ENCODE measurements at places on chromosomes 7 and 10.

GRCh38 chr7:17061443-17061842 lies 179.7 kb upstream of the AGR3 start:
- no peak for DNase-seq

DNA sequence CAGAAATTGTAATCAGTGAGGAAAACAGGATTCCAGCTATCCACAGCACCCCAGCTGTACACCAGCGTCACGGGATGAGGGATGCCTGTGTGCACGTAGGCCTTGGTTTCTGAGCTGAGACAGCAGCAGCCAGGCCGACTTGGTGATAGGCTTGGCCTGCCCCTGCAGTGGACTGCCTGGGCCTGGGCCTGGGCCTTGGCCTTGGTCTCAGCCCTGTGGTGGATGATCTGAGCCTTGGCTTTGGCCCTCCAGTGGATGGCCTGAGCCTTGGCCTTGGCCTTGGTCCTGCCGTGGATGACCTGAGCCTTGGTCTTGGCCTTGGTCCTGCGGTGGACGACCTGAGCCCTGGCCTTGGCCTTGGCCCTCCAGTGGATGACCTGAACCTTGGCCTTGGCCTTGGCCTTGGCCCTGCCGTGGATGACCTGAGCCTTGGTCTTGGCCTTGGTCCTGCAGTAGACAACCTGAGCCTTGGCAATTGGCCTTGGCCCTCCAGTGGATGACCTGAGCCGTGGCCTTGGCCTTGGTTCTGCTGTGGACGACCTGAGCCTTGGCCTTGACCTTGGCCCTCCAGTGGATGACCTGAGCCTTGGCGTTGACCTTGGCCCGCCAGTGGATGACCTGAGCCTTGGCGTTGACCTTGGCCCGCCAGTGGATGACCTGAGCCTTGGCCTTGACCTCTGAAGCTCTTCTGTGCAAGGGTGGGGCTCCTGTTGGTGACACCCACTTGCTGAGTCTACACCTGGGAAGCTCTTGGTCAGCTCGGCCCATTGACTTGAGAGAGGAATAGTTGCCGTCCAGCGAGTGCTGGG lies 93.8 kb downstream of the CUX1 start:
- no peak for DNase-seq

- no peak for DNase-seq
Observed at GRCh38 chr7:24911213-24911603, 68.8 kb downstream of the OSBPL3 start.

GRCh38 chr10:132729810-132730572 lies 56.0 kb downstream of the NKX6-2 start:
- DNase-seq = no peak

DNA sequence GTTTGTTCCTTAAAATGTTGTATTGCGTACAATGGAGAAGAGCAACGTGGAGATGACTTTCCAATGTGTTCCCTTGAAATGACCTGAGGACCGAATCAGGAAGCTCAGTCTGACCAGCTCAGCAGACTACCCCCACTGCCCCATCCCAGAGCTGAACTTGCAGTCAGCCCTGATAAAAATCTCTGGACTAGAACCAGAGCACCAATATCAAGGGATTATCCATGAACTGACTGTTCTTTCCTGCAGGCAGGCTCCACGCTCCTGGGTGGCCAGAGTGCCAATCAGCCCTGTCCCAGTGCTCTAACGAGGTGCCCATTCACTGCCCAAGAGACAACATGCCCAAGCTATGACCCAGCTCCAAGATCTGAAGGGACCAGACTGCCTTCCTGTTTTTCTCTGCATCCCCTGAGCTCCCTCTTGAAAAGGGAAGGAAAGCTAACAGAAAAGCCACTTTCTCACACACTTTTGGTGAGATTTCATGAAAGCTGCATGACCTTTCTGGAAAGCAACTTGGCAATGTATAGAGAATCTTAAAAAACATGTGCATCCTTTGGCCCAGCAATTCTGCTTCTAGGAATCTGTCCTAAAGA lies 130.2 kb downstream of the KCNMA1 start:
- no peak for DNase-seq

DNA sequence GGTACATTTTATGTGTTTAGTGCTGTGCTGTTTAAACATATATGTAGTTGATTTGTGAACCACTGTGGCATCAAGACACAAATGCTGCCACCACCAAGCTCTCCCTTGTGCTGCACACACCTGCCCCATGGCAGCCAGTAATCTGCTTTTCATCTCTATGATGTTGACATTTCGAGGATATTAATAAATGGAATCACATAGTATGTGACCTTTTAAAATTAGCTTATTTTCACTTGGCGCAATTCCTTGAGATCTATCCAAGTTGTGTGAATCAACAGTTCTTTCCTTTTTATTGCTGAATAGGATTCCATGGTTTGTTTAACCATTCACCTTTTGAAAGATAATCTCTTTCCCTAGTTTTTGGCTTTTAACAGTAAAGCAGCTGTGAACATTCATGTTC lies 73.1 kb downstream of the BMPR1A start:
- DNase-seq = no peak

DNA sequence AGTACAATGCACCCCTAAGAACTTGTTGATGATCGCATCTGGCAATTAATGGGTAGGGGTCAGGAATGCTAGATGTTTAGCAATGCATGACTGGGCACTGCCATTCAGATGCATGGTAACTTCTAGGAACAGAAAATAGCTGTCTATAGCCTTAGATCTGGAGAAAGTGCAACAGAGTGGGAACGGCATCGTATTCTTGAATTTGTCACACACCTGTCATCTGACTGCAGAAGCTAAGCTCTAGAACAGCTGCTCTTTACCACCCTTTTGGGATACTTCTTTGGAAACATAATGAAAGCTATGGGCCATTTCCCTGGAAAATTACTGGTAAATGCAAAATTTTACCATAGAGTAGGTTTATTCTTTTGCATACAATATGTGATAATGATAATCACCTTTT lies 118.1 kb downstream of the SLC25A13 start:
- no peak for DNase-seq

DNA sequence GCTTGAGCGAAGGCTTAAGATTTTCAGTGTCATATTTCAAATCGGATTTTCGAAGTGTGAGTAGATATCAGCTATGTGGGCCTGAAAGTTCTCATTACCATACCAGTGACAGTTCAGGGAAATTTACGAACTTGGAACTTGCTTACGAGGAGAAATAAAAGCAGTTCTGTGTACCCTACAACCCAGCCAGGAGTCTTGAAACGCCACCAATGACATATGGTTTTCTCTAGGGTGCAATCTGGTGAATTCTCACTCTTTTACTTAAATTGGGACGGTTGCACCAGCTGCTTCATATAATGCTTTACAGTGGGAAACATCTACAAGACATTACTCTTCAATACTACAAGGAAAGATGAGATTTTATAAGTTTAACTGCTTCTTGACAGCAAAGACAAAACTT lies 253.6 kb upstream of the FOXK1 start:
- no peak for DNase-seq

DNA sequence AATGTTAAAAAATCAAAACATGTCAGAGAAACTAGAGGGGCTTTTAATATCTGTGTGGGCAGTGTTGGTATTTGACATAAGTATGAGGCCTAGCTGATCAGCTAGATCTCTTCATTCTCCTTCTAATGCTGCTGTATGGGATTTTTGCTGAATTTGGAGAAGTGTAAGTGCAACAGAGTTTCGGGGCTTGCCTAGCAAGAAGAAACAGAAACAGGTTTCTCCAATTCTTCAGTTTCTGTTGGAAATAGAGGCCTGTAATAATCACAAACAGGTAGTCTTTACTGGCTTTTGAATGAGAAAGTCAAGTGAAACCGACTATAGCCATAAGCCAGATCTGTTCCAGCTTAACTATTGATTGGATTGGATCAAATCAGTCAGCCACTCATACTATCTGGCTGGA lies 96.4 kb upstream of the PCLO start:
- no peak for DNase-seq

GRCh38 chr10:102775935-102776669 lies 32.4 kb downstream of the WBP1L start:
- DNase-seq = no peak

DNA sequence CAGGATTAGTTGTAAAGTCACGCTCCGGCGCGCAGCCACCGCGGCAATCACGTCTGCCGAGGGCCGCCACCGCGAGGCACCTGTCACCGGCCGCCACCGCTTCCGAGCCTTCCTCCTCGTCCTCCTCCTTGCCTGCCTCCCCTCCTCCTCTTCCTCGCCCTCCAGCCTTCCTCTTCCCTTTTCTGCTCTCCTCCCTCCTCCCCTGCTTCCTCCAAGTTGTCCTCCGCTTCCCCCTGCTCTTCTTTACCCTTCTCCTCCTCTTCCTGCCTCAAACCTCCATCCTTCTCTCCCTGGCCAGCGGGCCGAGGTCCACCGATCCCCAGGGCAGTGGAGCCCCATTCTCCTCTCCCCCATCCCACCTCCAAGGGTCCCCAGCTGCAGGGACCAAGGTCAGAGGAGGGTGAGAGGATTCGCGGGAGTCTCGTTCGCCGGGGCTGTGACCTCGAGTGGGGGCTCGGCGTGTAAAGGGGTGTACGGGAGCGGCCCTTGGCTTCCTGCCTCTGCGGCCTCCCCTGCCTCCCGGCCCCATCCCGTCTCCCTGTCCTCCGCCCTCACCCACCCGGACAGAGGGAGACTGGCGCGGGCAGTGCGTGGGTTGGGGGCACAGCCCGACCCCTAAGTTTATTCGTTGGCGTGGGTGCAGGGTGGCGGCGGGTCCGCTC lies 89.5 kb upstream of the PAX2 start:
- DNase-seq = no peak

GRCh38 chr7:74625446-74625845 lies 32.1 kb upstream of the GTF2I start:
- DNase-seq = no peak

- DNase-seq = no peak
Observed at GRCh38 chr10:74963549-74963948, 137.1 kb downstream of the KAT6B start.

DNA sequence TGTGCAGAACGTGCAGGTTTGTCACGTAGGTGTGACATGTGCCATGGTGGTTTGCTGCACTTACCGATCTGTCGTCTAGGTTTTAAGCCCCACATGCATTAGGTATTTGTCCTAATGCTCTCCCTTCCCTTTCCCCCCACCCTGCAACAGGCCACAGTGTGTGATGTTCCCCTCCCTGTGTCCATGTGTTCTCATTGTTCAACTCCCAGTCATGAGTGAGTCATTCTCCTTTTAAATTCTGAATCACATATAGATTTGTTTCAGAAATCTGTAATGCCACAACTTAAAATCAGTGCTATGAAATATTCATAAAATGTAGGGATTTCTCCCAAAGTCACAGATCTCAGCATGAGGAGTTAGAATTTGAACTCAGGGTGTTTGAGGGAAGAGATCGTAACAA lies 552.5 kb upstream of the MBL2 start:
- DNase-seq = no peak

- no peak for DNase-seq
Observed at GRCh38 chr10:24382979-24383663, 174.2 kb downstream of the KIAA1217 start.

DNA sequence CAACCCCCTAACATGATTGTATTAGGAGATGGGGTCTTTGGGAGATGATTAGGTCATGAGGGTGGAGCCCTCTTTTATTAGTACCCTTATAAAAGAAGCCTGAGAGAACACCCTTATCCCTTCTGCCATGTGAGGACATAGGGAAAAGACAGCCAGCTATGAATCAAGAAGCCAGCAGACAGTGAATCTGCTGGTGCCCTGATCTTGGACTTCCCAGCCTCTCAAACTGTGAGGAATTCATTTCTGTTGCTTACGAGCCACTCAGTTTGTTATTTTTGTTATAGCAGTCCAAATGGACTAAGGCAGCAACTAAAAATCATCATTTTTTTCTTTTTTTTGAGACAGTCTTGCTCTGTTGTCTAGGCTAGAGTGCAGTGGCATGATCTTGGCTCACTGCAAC lies 59.8 kb downstream of the SLC18A2 start:
- no peak for DNase-seq

- peak; percentile 23 for DNase-seq
Observed at GRCh38 chr7:76020031-76020714, 25.8 kb upstream of the TMEM120A start.

DNA sequence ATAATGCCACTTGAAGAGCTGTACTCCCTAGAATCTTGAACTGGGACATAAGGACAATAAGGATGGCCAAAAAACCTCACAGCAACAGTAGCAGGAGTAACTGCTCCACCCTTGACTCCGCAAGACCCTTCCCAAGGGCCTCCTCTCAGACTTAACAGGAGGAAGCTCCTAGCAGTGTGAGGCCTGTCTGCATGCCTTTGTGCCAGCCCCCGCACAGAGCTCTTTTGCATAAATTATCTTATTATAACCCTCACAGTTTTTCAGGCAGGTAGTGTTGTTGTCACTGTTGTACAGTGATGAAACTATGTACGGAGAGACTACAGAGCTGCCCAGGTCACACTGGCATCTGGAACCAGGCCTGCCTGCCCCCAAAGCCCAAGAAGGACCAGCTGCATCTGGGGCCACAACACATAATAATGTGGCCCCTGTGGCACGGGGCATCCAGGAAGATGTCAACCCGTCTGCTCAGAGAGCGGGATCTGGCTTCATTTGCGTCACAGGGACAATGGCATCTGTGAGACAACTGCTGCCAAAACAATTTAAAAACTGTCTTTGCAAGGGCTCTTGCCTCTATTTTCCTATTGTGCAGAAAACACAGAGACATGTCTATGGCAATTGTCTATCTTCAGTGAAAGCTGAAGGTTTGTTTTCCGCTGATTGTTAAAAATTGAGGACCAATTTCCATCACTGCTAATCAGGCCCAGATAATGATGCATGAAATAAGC lies 249.3 kb upstream of the GRB10 start:
- no peak for DNase-seq

GRCh38 chr10:87973635-87974034 lies 110.2 kb downstream of the PTEN start:
- DNase-seq = no peak
